ENCODE measurements at places on chromosomes 1 and 21.

DNA sequence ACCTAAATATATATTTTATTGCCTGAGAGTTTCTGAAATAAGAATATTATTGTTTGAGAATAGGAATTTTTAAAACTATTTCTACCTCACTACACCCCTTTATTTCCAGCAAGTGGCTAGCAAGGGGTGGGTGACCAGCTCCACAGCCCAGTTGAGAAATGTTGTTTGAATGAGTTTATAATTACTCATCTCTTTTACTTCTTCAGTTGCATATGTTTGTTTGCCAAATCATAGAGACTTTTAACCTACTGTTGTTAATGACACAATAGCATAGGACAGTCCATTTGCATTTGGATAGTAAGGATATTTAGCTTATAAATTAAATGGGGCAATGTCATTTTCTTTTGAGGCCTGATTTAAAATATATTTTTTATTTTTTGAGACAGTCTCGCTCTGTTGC is 127.8 kb downstream of the NRDC start:
- no peak for DNase-seq

GRCh38 chr1:219724440-219724839 is 111.5 kb upstream of the ZC3H11B start:
- no peak for DNase-seq

GRCh38 chr1:33443080-33443704 is 12.3 kb upstream of the PHC2 start:
- no peak for DNase-seq

- DNase-seq = no peak
These were observed 56.6 kb downstream of the ZNF281 start for GRCh38 chr1:200353232-200353631.

DNA sequence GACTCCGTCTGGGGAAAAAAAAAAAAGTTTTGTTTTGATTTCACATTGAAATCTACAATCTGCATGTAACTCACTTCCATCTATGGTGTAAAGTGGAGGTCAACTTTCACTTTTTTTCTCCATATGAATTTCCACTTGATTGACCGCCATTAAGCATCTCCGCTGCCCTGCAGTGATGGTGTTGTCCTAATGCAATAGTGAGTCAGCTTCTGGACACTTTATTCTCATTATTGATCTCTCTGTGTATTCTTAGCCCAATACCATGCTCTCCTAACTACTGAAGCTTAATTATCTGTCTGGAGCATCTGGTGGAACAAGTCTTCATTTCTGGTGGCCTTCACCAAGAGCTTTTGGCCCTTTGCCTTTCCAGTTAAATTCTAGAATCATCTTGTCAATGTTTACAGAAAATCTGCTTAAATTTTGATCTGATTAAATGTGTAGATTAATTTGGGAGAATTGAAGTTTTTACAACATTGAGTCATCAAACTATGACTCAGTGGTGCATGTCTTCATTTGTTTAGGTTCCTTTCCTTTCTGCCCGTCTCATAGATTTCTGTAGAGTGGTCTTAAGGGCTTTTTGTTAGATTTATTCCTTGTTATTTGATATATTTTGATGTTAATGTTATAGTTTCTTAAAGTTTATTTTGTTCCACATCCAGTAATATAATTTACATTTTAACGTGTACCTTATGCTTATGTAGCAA is 181.5 kb downstream of the PRDM2 start:
- no peak for DNase-seq

GRCh38 chr1:183936791-183937190 is 100.7 kb downstream of the COLGALT2 start:
- DNase-seq = no peak

GRCh38 chr1:75559800-75560199 is 51.1 kb downstream of the SLC44A5 start:
- DNase-seq = no peak

DNA sequence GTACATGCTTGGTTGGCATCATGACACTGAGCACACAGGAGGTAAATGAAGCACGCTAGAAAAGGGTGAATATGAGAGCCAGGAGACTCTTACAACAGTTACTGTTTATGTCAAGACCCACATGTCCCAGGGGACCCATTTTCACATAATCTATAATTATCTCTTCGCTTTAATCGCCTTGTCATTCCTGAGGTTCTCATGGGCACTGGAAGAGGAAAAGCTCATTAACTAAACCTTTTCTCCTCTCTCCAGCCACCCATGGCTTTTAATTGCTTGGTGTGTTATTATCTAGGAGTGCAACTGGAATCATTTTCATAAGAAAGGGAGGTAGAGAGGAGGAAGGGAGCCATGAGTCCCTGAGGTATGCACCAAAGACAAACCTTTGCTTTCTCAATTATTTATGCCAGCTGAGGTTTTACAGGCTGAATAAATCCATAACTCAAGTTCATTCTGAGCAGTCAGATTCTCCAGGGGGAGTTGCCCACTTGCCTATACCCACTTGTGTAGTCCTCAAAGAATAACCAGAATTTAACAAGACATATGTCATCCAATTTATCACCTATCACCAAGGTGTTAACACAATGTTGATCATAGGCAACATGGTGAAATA is 77.4 kb downstream of the ACBD6 start:
- DNase-seq = peak; percentile 85
